ENCODE measurements at places on chromosomes 1 and 21. TPM values are rescaled to one million over a fixed set of nuclear protein-coding genes. Genes with fewer than 3 reads are reported as not detected.

Gene DMRTA2
- not detected for total RNA-seq

Gene AMY2A
- not detected for total RNA-seq

Gene NBPF12
- 13.6 TPM for total RNA-seq

Gene NUDT4B
- 40.4 TPM for total RNA-seq

Gene ESRRG
- 4.1 TPM for total RNA-seq

Gene PRAMEF9
- not detected for total RNA-seq

Gene CD53
- total RNA-seq = 12.2 TPM

Gene SCAF4
- total RNA-seq = 29.5 TPM

Gene ADGRL2
- 34.0 TPM for total RNA-seq

Gene OR2M4
- not detected for total RNA-seq

Gene WNT4
- 3.4 TPM for total RNA-seq

- no peak for DNase-seq
- no peak overlapping the region for H3K4me3 ChIP-seq
- H3K27me3 ChIP-seq = peaks cover 15% of the 10 kb centered on the region
These were observed 10.6 kb upstream of the PRDM16 start for GRCh38 chr1:3058263-3059030.

- H3K4me1 ChIP-seq = peaks cover 4% of the 10 kb centered on the region
- no peak overlapping the region for H3K4me3 ChIP-seq
- H3K27me3 ChIP-seq = no peaks in the 10 kb centered on the region
These were observed 74.4 kb downstream of the RWDD3 start for GRCh38 chr1:95308276-95309030.

- no peaks in the 10 kb centered on the region for H3K27me3 ChIP-seq
- no peaks in the 10 kb centered on the region for H3K36me3 ChIP-seq
- no peak for DNase-seq
These were observed 4.5 kb downstream of the EPHA2 start for GRCh38 chr1:16151196-16151994.

DNA sequence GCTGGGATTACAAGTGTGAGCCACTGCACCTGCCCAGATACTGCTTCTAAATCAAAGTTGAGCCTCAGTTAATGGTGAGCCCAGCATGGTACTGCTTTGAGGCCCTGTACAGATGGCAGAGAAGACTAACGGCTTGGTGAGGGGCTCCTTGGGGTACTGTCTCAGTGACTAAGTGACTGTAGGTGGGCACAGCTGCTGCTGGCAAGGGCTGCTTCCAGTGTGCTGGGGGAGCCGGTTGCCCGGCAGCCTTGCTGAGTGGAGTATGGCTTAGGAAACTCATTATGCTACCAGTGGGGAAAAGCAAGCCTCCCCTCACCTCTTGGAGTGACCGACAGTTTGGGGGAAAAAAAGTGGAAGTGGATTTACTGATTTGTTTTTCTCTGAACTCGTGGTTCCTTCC lies 23.6 kb upstream of the ARHGEF10L start:
- DNase-seq = no peak
- H3K27ac ChIP-seq = no peak overlapping the region
- H3K36me3 ChIP-seq = no peaks in the 10 kb centered on the region
- no peak overlapping the region for H3K4me3 ChIP-seq

DNA sequence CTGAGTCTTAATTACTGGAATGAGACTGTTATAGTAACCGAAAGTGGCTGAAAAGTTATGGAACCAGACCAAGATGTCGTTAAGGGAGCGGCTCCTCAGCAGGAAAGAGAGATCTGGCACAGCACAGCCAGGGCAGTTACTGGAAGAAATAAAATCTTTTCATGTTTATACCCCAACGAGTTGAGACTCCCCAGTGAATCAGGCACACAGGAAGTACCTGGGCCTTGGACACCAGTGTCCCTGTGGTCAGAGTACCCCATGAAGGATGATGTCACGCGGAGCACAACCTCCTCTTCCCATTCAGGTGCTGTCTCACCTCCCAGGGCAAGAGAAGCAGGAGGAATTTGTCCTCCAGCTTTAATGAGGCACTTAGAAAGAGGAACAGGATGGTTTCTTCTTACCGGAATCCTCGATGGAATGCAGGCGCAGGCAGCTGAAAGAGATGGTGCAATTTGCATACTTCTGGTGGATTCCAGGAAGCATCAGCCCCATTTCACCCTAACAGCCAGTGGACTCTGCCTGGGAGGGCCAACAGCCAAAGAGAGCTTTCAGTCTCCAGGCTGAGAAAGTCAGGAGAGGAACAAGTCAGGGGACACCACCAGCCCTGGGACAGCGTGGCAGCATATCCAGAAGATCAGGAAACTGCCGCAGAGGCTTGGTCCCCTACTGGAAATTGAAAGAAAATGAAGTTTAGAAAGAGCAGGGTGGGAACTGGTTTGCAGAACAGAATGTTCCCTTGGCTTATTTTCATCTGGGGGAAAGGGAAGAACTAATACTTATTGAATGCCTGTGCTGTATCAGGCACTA lies 35.9 kb upstream of the CTTNBP2NL start:
- H3K27ac ChIP-seq = peak overlapping the region; percentile 77
- no peaks in the 10 kb centered on the region for H3K36me3 ChIP-seq
- peak overlapping the region; percentile 7 for H3K4me3 ChIP-seq
- H3K27me3 ChIP-seq = no peaks in the 10 kb centered on the region
- peaks cover 2% of the 10 kb centered on the region for H3K4me1 ChIP-seq

GRCh38 chr1:15758343-15758931 lies at the start of gene FBLIM1:
Gene FBLIM1 (plus strand): TSS chr1:15758795. CDS start chr1:15764984, 6,189 bp downstream.
- peak; percentile 48 for DNase-seq
- peak within 1 kb of the TSS; percentile 69 for H3K4me3 ChIP-seq
- H3K27ac ChIP-seq = peak within 1 kb of the TSS; percentile 80
- H3K36me3 ChIP-seq = no peaks in the 10 kb centered on the region
- H3K27me3 ChIP-seq = no peaks in the 10 kb centered on the region

DNA sequence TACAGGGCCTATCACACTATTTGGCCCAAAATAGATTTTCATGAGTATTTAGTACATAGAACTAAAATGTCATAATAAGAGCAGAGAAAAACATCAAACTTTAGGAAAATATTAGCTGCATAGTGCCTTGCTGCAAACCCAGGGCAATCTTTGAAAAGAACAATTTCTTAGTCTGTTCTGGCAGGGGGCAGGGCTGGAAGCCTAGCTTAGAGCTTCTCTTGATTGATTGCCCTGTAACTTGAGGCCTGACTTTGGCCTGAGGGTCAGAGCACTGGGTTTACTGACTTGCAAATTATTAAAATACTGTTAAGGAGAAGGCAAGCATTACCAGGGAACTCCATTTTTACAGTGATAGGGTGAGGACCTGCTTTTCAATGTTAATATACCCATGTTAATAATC lies 115.8 kb upstream of the SPAG17 start:
- H3K4me3 ChIP-seq = no peak overlapping the region
- H3K36me3 ChIP-seq = no peaks in the 10 kb centered on the region
- H3K27me3 ChIP-seq = no peaks in the 10 kb centered on the region
- no peak overlapping the region for H3K27ac ChIP-seq
- H3K4me1 ChIP-seq = no peaks in the 10 kb centered on the region

GRCh38 chr1:944341-945325 lies 14.4 kb downstream of the NOC2L start:
- peaks cover 20% of the 10 kb centered on the region for H3K36me3 ChIP-seq
- no peak overlapping the region for H3K4me3 ChIP-seq
- peak overlapping the region; percentile 17 for H3K27ac ChIP-seq
- DNase-seq = no peak
- peaks cover 18% of the 10 kb centered on the region for H3K4me1 ChIP-seq
- no peaks in the 10 kb centered on the region for H3K27me3 ChIP-seq

GRCh38 chr1:94677714-94678113 lies 136.2 kb upstream of the F3 start:
- H3K4me3 ChIP-seq = no peak overlapping the region
- peaks cover 5% of the 10 kb centered on the region for H3K4me1 ChIP-seq
- no peaks in the 10 kb centered on the region for H3K27me3 ChIP-seq
- H3K36me3 ChIP-seq = no peaks in the 10 kb centered on the region

DNA sequence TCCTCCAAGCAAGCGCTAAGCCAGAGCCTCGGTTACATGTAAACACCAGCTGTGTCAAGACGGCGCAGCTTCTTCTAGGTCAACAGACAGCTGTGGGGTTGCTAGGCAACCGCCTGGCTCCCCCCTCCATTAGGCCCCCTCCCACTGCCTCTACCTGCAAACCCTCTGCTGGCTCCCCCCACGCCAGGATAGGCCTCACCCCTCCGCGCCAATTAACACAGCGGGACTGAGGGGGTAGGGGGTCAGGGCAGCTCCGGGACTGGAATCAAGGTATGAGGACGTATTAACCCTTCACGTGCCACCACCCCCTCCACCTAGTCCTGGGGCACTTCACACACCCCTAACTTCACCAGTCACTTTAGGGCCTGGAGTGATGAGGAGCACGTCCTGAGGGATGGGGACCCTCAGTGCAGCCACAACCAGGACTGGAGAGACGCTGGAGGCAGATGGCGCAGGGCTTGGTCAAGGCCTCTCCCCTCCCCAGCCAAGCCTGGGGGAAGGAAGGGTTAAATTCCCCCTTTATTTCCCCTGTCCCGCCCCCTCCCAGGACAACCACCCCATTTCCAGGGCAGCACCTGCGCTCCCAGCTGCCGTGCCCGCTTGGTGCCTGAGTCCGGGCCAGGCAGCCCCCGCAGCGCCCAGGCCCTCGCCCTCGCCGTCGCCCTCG lies 37.4 kb upstream of the WASF2 start:
- H3K36me3 ChIP-seq = no peaks in the 10 kb centered on the region
- H3K27me3 ChIP-seq = no peaks in the 10 kb centered on the region
- DNase-seq = peak; percentile 76
- H3K27ac ChIP-seq = peak overlapping the region; percentile 87

GRCh38 chr1:87450615-87451209 lies 122.0 kb downstream of the LMO4 start:
- no peaks in the 10 kb centered on the region for H3K36me3 ChIP-seq
- H3K4me1 ChIP-seq = no peaks in the 10 kb centered on the region
- H3K4me3 ChIP-seq = no peak overlapping the region
- no peak overlapping the region for H3K27ac ChIP-seq
- DNase-seq = no peak

DNA sequence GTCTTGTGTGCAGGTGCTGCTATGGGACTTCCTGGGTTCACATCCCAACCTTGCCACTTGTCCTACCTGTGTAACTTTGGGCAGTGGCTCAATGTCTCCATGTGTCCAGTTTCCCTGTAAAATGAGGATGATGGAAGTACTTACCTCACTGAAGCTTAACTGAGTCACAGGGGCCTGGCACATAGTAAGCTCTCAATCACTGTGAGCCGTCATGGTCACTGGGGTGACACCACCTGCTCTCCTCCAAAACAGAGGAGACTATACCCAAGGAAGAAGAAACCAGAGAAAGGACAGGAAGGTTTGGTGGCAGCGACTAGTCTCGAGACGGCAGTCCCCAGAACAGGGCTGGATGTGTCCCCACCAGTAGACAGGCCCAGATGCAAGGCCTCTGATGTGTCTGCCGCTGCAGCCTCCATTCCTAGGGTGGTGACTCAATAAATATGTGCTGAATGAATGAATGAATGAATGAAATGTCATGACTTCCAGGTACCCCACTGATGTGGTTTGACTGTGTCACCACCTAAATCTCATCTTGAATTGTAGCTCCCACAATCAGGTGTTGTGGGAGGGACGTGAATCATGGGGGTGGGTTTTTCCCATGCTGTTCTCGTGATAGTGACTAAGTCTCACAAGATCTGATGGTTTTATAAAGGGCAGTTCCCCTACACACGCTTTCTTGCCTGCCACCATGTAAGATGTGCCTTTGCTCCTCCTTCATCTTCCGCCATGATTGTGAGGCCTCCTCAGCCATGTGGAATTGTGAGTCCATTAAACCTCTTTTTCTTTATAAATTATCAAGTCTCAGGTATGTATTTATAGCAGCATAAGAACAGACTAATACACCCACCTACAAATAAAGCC lies 13.0 kb upstream of the LRP8 start:
- H3K4me3 ChIP-seq = no peak overlapping the region
- H3K27ac ChIP-seq = no peak overlapping the region
- H3K27me3 ChIP-seq = no peaks in the 10 kb centered on the region
- DNase-seq = no peak
- no peaks in the 10 kb centered on the region for H3K36me3 ChIP-seq

- no peak overlapping the region for H3K4me3 ChIP-seq
- H3K36me3 ChIP-seq = no peaks in the 10 kb centered on the region
- H3K27me3 ChIP-seq = peaks cover 53% of the 10 kb centered on the region
- no peak for DNase-seq
These were observed 3.4 kb downstream of the LHX9 start for GRCh38 chr1:197920414-197921117.

- H3K4me3 ChIP-seq = no peak overlapping the region
- no peak overlapping the region for H3K27ac ChIP-seq
- H3K27me3 ChIP-seq = peaks cover 74% of the 10 kb centered on the region
- no peaks in the 10 kb centered on the region for H3K4me1 ChIP-seq
- no peaks in the 10 kb centered on the region for H3K36me3 ChIP-seq
These were observed 5.6 kb downstream of the OLIG2 start for GRCh38 chr21:33031152-33031911.

DNA sequence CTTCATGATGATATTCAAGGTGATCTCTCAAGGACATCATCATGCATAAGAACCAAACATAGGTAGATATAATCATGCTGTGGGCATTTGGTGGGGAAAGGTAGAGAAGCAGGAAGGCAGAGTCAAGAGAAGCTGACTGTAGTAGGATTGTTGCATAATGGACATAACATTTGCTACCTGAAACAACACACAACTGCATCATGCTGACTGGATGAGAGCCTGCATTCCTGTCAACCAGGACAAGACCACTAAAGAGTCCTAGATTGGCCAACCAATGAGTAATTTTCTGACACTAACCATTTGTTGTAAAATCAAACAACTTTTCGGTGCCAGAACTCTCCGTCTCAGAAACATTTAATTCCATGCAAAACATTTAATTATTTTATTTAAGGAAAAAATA lies 377.2 kb downstream of the PLPP3 start:
- H3K4me1 ChIP-seq = no peaks in the 10 kb centered on the region
- DNase-seq = no peak
- H3K27ac ChIP-seq = no peak overlapping the region
- no peak overlapping the region for H3K4me3 ChIP-seq
- H3K36me3 ChIP-seq = no peaks in the 10 kb centered on the region

DNA sequence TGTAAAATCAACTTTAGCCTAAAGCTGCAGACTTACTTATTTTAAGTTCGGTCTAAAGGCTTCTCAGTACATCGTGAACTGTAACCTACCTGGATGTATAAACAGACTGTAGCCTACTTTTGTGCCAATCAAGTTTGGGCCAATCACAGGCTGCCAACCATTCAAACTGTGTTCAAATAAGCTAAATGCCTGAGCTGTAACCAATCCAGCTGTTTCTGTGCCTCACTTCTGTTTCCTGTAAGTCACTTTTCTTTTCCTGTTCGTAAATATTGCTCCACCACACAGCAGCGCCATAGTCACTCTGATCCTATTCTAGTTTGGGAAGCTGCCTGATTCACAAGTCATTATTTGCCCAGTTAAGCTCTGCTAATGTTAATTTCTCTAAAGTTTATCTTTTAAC lies 37.5 kb upstream of the SLAMF9 start:
- no peaks in the 10 kb centered on the region for H3K27me3 ChIP-seq
- H3K4me3 ChIP-seq = no peak overlapping the region
- no peak overlapping the region for H3K27ac ChIP-seq
- no peak for DNase-seq
- H3K4me1 ChIP-seq = no peaks in the 10 kb centered on the region
